ENCODE measurements at places on chromosomes 13 and 19.

- no peak for DNase-seq
These were observed 933.1 kb downstream of the DIAPH3 start for GRCh38 chr13:59230484-59231264.

- DNase-seq: no peak
These were observed 109.6 kb downstream of the ATP11A start for GRCh38 chr13:112799394-112799793.

DNA sequence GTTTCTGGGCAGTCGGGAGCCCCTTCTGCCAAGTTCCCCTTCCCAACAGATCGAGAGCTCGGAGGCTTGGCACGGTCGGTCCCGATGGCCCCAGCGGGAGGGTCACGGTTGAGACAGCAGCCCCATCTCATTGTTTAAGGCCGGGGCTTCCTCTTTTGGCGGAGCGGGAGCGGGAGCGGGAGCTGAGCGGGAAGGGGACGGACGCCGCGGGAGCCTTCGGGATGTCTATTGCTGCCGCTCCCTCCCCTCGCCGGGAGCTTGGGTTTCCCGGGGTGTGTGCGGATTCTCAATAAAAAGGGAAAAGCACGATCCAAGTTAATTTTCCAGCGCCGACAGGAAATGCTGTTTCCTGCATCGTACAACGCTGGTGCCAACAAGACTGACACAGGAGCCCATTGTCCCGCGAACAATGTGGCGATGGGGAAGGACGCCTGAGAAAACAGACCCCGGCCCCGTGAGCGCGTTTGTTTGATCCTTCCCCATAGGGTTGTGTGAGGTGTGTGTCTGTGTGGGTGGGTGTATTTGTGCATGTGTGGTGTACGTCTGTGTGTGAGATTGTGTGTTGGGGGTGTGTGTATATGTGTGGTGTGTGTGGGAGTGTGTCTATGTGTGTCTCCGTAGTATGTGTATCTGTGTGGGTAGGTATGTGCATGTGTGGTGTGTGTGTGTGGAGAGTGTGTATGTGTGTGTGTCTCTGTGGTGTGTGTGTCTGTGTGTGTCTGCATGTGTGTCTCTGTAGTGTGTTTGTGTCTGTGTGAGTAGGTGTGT, 36.3 kb upstream of the FLT1 start:
- no peak for DNase-seq

- no peak for DNase-seq
These were observed 8.4 kb downstream of the AP1M1 start for GRCh38 chr19:16206046-16206605.

DNA sequence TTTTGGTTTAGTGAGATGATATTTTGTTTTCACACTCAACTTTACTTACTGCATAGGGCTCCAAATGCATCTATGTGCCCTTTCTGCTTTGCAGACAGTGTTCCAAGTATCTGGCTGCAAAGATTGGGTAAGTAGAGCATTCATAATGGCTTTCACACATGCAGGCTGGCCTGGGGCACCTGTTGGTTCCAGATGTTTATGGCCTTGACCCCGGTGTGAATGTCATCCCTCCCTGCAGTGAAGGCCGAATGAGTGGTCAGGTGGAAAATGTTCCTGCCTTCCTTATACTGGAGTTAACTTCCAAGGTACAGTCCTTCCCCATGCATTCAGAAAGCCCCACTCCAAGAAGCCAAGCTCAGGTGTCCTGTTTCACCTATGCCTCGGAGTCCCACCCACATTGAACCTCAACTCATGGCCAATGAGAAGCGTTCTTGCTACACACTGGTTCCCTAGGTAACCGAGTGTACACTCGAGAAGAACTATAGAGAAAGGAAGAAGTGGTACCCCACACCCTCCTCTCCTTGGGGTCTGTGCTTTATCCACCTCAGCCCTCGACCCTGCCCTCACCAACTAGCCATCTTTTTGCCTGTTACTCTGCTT, 23.0 kb upstream of the ZNF536 start:
- no peak for DNase-seq

Measured in stimulated activated CD4-positive, alpha-beta T cell treated with anti-CD3 and anti-CD28 coated beads, TNF-alpha, amount 100 ng/mL, for 1 hour (primary cell).